ENCODE measurements at places on chromosomes 1 and 21.

GRCh38 chr1:112676543-112676942 is 2.1 kb downstream of the MOV10 start:
- DNase-seq, result no peak

DNA sequence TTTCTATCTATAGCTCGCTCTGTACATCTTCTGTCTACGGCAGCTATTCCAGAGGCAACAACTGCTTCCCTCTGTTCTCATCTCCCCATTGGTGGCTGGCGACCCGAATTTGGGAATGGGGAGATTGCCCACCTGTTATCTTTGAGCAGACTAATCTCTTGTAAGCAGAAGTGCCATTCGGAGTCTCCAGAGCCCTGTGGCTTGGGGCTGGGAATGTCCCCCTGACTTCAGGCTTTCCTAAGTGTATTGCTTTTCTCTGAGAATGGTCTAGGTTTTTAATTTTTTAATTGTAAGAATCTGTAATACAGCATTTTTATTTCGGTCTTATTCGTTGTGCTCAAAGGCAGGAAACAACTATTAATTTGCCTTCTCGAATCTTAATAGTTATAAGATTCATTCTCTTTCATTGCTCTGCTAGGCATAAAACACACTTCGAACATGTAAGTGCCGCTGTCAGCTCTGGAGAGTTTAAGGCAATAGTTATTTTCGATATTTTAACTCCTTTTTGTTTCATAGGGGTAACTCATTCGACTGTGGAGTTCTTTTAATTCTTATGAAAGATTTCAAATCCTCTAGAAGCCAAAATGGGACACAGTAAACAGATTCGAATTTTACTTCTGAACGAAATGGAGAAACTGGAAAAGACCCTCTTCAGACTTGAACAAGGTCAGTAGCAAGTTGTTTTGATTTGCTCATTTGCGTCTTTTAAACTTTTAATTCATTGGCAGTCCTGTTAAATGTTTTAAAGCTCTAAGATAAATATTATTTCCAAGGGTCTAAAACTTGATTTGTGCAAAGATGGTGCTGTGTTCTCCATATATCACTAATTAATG is 514 bp downstream of the AGL start:
- DNase-seq, result no peak

GRCh38 chr1:225950905-225951497 is 10.0 kb upstream of the LEFTY2 start:
- DNase-seq, result no peak

- no peak for DNase-seq
Measured at GRCh38 chr1:89037186-89037585, 14.5 kb upstream of the GBP3 start.

DNA sequence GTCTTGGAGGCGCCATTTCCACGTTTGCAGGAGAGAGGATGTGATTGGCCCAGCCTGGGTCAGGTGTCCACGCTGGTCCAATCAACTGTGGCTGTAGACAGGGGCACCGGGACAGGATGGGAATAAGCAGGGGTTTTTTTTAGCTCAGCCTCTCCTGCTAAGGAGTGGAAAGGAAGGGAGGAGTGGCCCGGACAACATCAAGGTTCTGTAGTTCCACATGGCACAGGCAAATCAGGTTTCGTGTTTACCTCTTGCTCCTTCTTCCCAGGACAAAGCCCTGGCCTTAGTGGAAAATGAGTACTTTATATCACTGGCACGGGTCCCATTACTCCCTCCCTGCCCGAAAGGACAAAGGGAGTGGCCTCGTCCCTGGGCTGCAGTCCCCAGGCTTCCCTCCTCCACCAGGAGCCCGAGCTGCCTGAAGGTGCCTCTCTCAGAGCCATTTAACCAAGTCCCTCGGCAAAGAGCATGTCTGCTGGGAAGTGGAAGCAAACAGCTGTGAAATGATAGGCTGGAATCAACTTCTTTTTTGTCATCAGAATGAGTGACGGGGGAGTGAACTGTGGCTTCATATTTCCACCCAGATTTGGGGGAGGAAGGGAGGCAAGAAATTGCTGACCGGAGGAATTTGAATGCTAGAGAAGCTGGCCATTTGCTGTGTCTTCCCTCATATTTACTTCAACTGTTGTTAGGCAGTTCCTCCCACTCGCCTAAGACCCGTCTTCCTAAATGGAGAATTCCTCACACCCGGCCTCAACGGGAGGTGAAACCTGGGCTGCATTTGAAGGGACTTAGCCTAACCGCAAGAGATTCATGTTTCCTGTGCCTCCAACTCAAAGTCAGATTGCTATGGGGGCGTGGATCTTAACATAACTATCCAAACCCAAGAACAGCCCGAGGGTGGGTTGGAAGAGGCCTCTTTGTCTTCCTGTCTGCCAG is 84.9 kb upstream of the SLC44A3 start:
- no peak for DNase-seq

- no peak for DNase-seq
Measured at GRCh38 chr1:95742591-95743089, 508.6 kb downstream of the RWDD3 start.

GRCh38 chr1:63547621-63548294 is 24.4 kb downstream of the EFCAB7 start:
- DNase-seq, result no peak

DNA sequence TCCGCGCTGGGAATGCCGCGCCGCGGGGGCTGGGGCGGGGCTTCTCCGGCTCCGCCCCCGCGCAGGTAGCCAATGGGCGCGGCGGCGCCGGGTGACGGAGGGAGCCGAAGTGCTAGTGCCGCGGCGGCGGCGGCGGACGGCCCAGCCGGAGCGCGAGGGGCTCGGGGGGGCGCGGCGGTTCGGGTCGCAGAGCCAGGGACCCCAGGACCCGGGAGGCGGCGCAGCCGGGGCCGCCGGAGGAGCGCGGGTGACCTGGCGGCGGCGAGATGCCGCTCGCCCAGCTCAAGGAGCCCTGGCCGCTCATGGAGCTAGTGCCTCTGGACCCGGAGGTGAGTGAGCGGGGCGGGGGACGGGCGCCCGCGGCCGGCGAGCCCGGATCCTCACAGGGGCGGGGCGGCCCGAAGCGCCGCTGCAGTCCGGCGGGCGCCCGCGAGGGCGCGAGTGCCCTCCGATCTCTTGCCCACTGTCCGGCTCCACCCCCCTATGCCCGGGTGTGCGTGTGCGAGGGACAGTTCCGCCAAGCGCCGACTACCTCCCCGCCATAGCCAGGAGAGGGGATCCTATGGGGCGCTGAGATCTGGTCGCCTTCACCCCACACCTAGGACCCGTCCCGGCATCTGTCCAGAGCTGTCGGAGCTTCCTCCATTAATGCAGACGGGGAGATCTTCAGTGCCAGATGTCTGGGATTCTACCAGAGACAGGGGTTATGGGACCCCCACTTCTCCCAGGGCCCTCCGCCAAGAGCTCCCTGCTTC is at the start of gene RPS6KA1:
Gene RPS6KA1 (plus strand): TSS at position 107 of the 755 bp plus-strand sequence. CDS start 160 bp downstream, at position 267.
- peak; percentile 66 for DNase-seq

DNA sequence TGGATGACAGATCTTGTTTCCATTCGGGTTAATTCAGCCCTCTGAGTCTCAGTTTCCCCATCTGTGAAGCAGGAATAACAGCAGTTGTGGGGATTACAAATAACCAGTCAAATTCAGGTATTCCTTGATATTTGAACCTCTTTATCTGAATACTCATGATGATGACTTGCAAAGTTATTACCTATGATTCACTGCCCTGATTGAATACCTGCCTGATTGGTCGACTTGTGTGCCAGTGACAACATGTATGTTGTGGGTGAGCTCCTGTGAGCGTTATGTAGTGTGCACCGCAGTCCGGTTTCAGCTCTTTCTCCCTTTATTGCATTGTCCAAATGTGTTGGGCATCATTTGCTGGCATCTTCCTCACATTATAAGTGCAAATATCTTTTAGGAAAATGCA is 9.5 kb upstream of the TMEM61 start:
- no peak for DNase-seq

DNA sequence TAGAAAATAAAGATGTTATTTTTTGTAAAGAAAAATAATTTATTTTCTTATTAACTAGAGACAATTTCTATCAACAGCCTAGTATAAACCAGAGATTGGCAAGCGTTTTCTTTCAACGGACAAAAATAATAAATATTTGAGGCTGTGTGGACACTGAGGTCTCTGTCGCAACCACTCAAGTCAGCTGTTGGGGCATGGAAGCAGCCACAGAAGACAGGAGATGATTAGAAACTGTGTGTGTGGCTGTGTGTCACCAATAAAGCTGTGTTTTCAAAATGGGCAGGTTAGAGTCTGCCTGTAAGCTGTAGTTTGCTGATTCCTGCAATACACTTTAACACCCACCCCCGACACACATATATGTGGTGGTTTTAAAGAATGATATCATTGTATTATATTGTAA is 200.6 kb upstream of the HMCN1 start:
- no peak for DNase-seq

- DNase-seq, result no peak
Measured at GRCh38 chr1:82121421-82121820, 320.7 kb downstream of the ADGRL2 start.

GRCh38 chr1:170096806-170097340 is 22.4 kb upstream of the KIFAP3 start:
- no peak for DNase-seq

- DNase-seq, result no peak
Measured at GRCh38 chr1:78136680-78137079, 90.9 kb downstream of the GIPC2 start.

- DNase-seq, result no peak
Measured at GRCh38 chr1:237570530-237570929, 320.2 kb downstream of the ZP4 start.

DNA sequence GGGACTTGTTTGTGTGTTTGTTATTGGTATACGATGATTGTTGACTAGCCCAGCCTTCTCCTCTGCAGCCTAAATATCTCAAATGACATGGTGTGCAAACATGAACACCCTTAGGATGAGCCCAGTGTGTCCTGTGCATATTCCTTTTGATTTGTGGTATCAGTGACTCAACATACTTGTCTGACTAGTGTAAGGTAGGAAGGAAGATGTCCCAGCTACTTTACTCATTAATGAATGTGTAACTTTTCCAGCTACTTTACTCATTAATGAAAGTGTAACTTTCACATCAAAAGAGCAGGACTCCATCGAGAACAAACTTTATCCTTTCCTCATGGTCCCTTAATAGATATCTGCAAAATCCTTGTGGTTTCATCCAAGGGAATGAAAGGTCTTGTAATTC is 2.7 kb upstream of the ZNF692 start:
- no peak for DNase-seq

DNA sequence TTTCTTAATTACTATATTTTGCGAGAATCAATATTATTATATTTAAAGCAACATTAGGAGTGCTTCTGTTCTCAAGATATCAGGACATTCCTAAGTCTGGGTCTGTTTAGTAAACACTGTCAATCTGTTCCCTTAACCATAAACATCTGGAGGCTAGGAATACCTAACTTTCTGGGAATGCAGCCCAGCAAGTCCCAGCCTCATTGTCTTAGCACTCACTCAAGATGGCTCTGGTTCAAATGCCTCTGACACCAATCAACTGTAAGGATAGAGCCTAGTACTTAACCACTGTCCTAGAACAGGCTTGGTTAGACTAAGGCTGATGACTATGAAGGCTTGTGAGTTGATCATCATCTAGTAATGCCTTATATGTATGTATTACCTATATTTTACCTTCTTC is 61.5 kb downstream of the TNN start:
- DNase-seq, result no peak

DNA sequence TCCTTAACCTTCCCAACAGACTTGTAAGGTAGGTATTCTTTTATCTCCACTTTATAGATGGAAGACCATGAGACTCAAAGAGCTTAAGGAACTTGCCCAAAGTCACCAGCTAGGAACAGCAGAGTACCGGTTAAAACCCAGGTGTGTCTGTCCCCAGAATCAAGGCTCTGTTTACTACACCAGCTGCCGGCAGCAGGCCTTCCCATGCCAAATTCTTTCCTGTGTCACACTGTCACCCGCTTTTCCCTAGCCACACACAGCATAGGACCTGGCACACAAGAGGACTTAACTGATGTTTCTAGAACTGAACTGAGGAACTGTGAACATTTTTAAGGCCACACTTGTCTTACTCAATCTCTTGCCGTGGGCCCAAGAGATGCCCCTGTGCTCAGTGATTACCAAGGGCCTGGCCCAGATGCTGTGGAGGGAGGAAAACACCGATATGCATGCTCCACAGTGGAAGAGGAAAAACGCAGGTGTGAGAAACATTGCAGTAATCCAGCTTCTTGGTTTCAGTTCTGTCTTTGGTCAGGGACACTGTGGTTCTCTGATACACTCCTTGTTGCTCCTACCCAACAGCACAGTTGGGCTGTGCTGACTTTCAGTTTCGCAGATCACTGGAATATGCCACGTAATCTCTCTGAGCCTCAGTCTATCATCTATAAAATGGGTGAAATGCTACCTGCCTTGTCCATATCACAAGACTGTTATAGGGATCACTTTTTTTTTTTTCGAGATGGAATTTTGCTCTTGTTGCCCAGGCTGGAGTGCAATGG is 13.9 kb upstream of the LY9 start:
- DNase-seq, result no peak

GRCh38 chr1:176033474-176033873 is 173.6 kb downstream of the COP1 start:
- no peak for DNase-seq

- no peak for DNase-seq
Measured at GRCh38 chr1:47727697-47728085, 269.5 kb downstream of the TRABD2B start.

- no peak for DNase-seq
Measured at GRCh38 chr1:61138305-61138704, 55.9 kb downstream of the NFIA start.

GRCh38 chr1:16112596-16113555 is 39.4 kb upstream of the FAM131C start:
- DNase-seq, result peak; percentile 62

- no peak for DNase-seq
Measured at GRCh38 chr1:81125672-81126071, 675.1 kb upstream of the ADGRL2 start.

DNA sequence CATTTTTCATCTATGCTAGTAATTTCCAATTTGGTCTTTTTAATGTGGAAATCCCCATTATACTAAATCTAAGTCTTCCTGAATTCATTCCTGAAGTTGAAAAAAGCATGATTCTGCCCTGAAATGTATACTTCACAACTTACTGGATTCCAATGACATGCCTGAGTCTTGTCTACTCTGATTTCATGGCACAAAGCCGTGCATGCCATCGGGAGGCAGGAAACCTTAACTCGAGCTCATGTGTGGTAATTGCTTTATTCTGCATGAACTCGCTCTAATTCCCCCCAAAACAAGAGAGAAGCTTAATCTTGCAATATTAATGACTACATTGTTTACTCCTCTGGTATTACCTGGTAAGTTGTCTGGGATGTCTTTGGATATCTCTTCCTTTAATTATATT is 39.6 kb upstream of the PBX1 start:
- DNase-seq, result no peak

- peak; percentile 84 for DNase-seq
Measured at GRCh38 chr1:32753532-32754316, 51.2 kb upstream of the SYNC start.

- DNase-seq, result no peak
Measured at GRCh38 chr1:46452931-46453325, 36.7 kb upstream of the DMBX1 start.

DNA sequence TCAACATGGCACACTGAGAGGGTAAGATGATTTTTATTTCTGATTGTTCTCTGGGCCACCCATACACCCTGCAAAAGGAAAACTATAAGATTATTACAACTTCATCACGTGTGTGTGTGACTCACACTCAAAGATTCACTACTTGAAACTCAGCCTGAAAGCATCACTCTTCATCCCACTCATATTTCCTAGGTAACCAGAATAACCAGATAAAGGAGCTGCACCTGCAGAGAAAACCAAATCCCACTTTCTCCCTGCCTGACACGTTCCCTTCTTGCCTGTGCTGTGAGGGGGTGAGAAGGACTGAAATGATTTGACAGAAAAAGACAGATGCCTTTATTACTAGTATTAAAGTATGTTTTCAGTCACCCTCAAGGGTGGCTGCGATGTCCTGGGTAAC is 131.6 kb downstream of the TGFBR3 start:
- DNase-seq, result no peak

Data from progenitor cell of endocrine pancreas (in vitro differentiated cells).